ENCODE measurements at places on chromosomes 6 and 20.

DNA sequence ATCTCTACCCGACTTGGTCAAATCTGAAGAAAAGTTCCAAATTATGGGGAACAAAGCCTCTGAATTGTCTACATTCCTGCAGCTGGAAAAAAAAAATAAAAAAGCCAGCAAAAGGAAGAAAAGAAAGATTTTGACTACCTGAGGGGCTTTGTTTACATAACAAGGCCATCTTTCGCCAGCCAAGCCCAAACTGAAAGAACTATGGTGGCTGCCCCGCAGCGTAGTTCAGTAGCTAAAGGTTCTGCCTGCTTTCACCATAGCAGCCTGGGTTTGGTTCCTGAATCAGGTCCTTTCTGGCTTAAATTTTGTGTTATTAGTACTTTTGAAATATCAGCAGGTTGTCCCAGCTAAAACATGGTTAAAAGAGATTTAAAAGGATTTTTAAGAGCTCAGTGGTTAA lies 35.4 kb downstream of the ZNF133 start:
- no peak for DNase-seq

GRCh38 chr6:167866642-167867041 lies 39.9 kb downstream of the AFDN start:
- DNase-seq, result no peak

GRCh38 chr6:33589731-33590530 lies 9.9 kb upstream of the BAK1 start:
- peak; percentile 96 for DNase-seq

- no peak for DNase-seq
Observed at GRCh38 chr6:72219536-72219935, 333.2 kb downstream of the RIMS1 start.

- peak; percentile 45 for DNase-seq
Observed at GRCh38 chr6:109187399-109188114, 92.2 kb downstream of the CEP57L1 start.

- DNase-seq, result no peak
Observed at GRCh38 chr6:163165922-163166321, 248.6 kb upstream of the QKI start.

DNA sequence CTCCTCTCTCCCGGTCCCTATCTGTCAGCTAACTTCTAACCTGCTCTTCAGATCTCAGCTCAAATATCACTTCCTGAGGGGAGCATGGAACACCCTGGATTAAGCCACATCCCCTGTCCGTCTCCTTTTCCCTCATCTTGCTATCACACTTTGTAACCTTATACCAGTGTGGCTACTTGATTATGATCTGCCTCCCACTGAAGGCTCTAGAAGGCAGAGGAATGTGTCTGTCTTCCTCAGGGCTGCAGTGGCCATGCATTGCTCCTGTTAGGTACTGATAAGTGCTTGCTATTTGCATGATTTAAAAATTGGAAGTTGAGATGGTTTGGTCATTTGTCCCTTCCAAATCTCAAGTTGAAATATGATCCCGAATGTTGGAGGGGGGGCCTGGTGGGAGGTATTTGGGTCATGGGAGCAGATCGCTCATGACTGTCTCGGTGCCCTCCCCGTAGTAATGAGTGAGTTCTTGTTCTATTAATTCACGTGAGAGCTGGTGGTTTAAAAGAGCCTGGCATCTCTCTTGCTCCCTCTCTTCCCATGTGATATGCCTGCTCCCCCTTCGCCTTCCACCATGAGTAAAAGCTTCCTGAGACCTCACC lies 71.4 kb downstream of the PLCB4 start:
- no peak for DNase-seq

GRCh38 chr6:170177772-170178560 lies 112.9 kb downstream of the DLL1 start:
- DNase-seq, result no peak

DNA sequence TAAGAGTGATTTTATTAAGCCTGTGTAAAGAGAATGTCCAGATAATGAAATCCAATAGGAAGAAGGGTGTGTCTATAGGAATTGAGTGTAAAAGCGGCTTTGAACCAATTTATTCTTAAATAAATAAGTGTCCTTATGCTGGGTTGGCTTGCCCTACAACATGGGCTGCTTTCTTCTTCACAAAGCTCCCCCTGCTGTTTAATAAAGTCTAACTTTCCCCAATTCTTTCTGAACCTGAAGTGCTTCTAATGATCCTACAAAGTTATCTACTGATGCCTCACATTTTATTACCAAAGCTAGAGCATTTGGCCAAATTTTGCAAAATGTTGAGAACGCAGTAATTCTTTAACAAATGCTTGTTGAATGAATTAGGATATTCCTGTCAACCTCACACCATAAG lies 36.3 kb upstream of the SIRT5 start:
- DNase-seq, result peak; percentile 77

GRCh38 chr6:75850026-75850833 lies 101.2 kb downstream of the MYO6 start:
- no peak for DNase-seq

DNA sequence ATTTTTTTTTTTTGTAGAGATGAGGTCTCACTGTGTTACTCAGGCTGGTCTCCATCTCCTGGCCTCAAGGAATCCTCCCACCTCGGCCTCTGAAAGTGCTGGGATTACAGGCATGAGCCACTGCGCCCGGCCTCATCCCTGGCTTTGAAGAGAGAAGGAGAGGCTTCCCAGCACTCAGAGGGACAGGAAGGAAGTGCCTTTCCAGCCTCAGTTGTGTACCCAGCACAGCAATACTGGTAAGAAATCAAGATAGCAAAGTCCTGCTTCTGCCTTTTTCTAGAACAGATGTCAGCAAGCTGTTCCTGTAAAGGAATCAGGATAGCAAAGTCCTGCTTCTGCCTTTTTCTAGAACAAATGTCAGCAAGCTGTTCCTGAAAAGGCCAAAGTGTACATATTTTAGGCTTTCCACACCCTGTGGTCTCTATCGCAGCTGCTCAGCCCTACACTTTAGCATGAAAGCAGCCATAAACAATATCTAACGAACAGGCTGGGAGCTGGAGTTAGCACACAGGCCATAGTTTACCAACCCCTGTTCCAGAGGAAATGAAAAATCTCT lies 6.3 kb upstream of the PLTP start:
- peak; percentile 71 for DNase-seq
